ENCODE measurements at places on chromosomes 4 and X.

DNA sequence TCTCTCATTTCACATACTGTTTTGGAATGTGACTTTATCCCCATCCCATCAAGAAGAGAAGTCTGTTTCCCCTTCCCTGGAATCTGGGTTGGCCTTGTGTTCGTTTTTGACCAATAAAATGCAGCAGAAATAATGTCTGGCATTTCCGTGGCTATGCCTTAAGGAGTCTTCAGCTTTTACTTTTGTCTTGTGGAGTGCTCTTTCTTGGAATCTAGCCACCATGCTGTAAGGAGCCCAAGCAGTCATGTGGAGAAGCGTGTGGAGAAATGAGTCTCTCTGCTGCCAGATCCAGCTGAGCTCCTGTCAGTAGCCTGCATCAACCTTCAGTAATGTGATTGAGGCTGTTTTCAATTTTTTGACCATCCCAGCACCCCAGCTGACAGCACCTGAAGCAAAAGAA, 84.4 kb upstream of the ARMCX2 start:
- DNase-seq, result no peak

DNA sequence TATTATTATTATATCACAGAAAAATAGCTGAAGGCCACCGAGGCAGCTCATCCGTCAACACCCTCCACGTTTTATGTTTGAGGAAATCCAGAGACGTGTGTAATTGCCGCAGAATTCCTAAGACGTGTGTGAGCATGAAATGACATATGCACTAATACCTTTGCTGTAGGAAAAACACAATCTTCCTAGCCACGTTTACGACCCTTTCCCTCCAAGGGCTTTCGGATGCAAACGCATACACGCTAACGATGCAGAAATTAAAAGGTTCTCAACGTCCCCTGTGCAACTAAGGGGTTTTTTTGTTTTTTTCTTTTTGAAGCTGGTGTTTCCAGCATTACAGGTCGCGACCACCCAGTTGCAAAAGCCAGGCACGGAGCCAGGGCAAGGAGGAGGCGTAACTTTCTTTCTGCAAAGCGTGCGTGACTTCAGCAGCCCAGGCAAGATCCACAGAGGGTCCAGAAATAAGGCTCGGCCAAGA, 33.8 kb downstream of the CRLF2 start:
- DNase-seq, result no peak

DNA sequence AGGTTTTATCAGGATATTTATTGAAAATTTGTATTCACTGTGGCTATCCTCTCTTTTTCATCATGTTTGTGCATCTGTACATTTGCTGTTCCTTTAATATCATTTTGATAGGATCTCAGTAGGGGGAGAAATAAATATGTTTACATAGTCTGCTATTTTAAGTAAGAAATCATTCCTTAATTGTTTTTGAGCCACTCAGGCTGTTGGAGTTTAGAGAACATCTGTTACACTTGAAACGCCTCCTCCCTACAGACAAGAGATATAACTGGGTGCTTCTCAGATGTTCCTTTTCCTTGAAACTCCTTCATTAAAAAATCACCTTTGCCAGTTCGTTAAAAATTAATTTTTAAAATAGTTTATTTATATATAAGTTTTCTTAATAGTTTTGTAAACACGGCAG, 59.4 kb downstream of the QRFPR start:
- DNase-seq, result no peak

DNA sequence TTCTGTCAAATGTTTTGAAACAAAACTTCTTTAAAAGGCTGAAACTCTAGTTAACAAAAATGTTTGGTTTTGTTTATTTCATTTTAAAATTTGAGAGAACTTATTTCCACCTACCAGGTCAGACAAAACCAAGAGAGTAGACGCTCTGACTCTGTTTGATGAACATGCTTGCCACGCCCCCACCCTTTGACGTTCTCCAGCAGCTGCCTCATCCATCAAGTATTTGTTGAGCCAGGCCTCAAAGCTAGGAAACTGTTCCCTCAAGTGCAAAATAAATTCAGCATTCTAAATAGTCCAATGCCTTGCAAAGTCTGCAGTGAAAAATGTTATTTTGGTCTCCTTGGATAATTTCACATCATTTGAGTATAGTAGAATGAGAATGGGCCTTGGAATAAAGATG, 121.6 kb downstream of the GUCY2F start:
- no peak for DNase-seq

DNA sequence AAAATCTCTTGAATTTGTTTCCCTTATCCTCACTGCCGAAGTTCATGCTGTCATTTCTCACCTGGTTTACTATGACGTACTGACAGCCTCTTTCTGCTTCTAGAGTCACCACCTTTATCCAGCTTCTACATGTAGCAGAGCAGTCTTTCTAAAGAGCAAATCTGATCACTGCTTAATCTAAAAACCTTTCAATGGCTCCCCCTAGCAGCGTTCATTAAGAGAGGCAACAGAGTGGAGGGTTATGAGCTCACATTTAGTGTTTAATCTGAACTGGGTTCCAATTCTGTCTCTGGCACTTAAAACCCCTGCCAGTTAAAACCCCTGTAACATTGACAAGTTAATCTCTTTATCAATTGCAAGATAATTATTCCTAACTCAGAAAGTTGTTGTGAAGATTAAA, 4.4 kb downstream of the RBPJ start:
- DNase-seq, result no peak

DNA sequence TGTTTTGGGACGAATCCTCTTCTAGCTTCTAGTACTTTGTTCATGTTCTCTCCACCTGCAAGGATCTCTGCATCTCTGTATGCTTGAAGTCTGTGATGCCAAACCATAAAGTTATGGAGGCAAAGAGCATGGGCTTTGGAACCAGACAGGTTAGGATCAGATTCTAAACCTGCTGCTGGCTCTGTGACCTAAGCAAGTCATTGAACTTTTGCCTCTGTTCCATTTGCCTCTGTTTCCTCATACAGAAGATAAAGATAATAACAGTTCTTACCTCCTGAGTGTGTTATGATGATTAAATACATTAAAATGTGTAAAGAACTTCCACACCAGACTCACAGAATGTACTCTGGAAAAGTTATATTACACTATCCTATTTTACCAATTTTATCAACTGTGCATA, 41.5 kb upstream of the RELL1 start:
- no peak for DNase-seq

DNA sequence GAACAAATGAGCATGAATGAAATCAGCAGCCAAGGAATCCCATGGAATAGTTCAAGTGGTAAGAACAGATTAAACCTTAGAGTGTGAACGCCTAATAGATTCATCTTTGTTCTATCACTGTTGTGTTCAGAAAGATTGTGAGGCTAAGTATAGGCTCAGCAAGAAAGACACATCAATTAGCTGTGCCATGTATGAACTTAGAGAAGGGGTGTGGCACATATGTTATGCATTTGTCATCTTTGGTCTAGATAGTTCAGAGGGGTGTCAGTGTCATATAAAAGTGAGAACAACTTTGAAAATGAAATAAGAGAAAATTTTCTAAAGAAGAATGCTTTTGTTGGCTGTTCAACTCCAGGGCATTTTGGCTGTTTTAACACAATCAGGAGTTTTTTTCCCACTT, 9.4 kb downstream of the DAPP1 start:
- DNase-seq, result no peak

DNA sequence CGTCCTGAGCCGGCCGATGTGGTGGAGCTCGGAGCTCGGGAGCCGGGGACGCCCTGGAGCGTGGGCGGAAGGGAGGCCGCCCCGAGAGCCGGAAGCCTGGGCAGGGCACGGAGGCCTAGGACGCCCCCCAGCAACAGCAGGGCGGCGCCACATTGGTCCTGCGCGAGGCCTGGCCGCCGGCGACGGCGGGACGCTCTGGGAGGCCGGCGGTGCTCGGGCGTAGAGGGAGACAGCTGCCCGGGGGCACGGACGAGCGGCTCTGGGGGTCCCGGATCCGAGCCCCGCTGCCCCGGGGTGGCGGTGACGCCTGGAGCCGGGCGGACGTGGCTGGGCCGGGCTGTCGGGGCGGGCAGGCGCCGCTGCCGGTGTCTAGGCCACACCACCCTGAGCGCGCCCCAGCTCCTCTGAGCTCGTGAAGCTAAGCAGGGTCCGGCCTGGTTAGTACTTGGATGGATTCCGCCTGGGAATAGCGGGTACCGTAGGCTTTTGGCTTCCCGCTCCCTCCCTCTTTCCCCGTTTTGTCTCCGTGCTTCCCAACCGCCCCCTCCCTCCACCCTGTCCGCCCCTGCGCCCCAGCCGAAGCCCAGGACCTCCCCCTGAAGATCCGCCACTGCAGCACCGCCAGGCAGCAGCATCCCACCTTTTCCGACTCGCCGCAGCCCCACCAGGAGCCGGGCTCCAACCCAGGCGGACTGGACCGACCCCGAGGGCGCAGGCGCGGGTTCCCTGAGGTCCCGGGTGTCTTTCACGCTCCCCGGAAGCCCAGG, 12.1 kb downstream of the FRG2 start:
- DNase-seq, result no peak

GRCh38 chr4:98491899-98492559, 166.4 kb downstream of the TSPAN5 start:
- no peak for DNase-seq

DNA sequence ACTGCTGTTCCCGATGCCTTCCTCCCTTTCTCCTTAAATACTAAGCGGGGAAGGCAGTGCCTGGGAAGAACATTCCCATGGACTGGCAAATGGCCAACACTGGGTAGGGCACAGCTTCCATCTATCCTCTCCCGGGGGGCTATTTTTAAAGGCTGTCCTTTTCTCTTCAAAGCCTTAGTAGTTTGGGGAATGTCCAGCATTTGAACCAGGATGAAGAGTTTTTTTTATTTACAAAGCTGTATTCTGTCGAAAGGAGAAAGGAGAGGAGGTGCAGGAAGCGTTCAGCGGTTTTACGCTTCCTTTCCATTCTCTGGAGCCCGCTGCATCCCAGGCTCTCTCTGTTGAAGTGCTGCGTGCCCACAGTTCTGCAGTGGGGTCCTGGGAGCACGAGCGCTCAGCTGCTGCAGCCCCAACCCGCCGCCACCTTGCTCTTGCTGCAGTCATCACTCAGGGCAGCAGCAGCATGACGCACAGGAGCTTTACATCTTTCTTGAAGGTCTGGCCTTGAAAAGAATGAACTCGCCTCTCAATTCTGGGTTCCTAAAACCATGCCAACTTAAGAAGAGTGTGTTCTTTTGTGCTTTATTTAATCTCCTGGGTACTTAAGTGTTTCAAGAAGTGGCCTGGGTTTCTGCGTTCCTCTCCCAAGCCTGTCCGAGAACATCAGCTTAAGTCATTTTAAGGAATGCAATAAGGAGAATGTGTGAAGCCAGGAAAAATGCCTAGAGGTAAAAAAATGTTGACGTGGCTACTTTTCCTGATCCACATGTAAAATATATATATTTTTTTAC, 427.2 kb downstream of the MAPK10 start:
- DNase-seq, result no peak

DNA sequence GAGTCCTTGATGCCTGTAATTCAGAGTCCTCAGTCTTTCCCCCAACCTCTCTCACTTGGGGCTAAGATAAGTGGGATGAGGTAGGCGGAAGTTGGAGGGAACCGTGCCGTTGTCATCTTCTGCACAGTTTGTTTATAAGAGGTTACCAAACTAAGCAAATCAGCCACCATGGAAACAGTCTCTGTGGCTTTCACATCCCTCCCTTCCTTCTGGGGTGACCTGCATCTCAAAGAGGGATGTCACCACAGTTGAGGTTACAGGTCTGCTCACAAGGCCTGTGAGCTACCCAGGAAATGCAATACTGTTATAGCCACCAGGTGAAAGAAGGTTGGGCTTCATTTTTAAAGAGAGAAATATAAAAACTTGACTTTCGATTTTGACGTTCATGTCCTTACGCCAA, 26.3 kb downstream of the RTL5 start:
- no peak for DNase-seq

DNA sequence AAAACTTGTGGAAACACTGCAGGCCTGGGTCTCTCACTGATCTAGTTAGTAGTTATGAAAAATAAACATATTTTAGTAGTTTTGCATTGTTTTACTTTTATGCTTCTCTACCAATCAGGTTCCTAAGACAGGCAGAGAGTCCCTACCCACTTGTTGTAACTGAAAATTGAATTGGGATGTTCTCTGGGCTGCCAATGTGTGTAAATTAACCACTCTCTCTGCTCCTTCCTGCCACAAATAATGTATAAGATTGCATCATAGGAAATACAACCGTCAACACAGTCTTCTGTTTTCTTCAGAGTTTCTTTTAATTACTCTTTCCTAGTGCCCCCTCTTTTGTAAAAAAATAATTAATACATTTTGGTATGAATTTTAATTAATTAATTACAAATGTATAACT, 677.3 kb downstream of the FSTL5 start:
- no peak for DNase-seq

GRCh38 chr4:69124941-69125340, 28.7 kb downstream of the UGT2B7 start:
- DNase-seq, result no peak

DNA sequence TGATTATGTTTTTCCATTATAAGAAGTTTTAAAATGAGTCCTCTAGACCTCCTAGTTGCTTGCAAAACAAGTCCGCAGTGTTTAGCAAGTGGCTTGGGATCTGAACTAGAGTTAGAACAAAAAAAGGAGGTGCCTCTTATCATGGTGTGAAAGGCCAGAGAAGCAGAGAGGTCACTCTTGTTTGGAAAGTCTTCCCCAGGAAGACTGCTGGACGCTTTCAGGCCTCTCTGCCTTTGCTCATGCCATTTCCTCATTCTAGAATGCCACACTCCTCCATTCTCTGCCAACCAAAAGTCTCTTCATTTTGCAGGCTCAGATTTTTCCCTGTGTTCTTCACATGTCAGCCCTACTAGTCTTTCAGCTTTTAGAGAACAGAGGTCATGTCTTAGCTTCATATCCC, 14.9 kb downstream of the PARM1 start:
- DNase-seq, result no peak

DNA sequence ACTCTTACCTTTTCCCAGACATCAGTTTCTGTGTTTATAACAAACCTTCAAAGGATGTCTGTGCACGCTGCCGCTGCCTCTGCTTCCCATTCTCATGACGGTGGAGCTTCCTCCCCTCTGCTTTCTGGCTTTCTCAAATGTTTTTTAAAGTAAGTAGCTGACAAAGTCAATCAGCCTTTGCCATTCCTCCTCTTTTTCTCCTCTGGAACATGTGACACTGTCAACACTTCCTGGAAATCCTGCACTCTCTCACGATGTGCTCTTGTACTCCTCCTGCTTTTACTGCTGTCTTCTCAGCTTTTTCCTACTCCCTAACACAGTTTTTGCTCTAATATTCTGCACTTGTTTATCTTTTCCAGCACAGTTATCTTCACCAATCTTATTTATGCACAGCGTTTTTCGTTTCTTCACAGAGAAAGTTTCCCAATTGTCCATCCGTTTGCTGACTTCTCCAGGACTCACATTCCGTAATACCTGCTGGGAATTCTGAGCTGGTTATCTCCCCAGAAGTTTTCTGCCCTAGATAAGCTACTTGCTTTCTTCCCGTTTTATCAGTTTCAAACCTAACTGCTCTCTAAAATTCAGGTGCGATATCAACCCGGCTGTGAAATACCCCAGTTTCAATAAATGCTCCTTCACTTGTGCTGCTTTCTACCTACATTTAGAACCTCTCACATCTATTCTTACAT, 465.6 kb upstream of the AGA start:
- no peak for DNase-seq

DNA sequence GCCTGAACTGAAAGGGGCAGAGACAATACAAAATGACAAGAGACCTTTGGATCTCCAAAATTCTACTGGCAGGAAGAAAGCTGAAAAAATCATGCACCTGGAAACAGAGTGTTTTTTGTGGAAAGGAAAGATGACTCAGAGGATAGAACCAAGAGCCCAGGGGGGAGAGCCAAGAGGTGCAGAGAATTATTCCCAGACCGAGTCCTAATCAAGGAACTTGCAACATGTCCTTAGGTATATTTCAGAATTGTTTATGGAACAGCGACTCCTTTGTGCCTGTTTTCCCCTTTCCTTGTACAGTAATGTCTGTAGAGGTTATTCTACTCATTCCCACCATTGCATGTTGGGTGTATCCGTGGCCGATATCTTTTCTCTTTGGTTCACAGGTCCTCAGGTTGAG, 71.7 kb downstream of the YIPF6 start:
- DNase-seq, result no peak

Measured in stimulated activated naive CD8-positive, alpha-beta T cell treated with anti-CD3 and anti-CD28 coated beads, Interleukin-15, Interleukin-2, amounts not matched to agents 100 U/mL and 50 U/mL, for 24 hours (primary cell).